ENCODE measurements at places on chromosomes 3 and 15. TPM values are rescaled to one million over a fixed set of nuclear protein-coding genes. Genes with fewer than 3 reads are reported as not detected.

The ERICH6 gene
- not detected for total RNA-seq

The GNAT1 gene
- 66.7 TPM for total RNA-seq

The RYR3 gene
- 14.1 TPM for total RNA-seq

The TBC1D2B gene
- total RNA-seq: 46.0 TPM

The SGO1 gene
- total RNA-seq: 6.6 TPM

The IL1RAP gene
- total RNA-seq: 11.4 TPM

The C3orf33 gene
- total RNA-seq: 10.0 TPM

The TUSC7 gene
- not detected for total RNA-seq

The EPHA3 gene
- 70.5 TPM for total RNA-seq

The DUOXA2 gene
- not detected for total RNA-seq

The ITIH1 gene
- total RNA-seq: not detected

The EHHADH gene
- 7.3 TPM for total RNA-seq

The PIF1 gene
- 5.7 TPM for total RNA-seq

The GP9 gene
- 1.2 TPM for total RNA-seq

All from camera-type eye (tissue), 1 donor.